Cortex of kidney (tissue), 1 donor: ENCODE measurements at places on chromosomes 12 and 14.

GRCh38 chr12:67302162-67302561, 33.0 kb downstream of the CAND1 start:
- no peak for DNase-seq

- DNase-seq, result no peak
These were observed 25.3 kb downstream of the AK7 start for GRCh38 chr14:96417254-96417653.

DNA sequence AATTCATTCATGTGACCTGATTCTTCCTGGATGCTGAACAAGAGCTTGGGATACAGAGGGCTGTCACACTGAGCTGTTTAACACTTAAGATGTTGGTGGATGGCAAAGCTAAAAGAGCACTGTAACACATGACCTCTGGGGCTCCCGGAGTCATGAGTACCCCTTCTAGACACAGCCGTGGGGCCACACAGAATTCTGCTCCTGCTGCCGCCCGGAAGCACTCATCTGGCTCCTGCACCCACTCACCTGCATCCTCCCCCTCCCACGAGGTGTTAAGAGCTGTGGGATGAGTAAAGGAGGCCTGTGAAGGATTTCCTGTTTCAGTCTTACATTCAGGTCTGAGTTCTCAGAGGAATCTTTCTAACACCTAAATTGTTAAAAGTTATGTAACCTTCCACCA, 78.0 kb upstream of the SSTR1 start:
- DNase-seq, result no peak

- DNase-seq, result no peak
These were observed 22.9 kb downstream of the SPTLC2 start for GRCh38 chr14:77593501-77593961.

- no peak for DNase-seq
These were observed 13.9 kb upstream of the KRT8 start for GRCh38 chr12:52918784-52919183.

GRCh38 chr14:72708708-72709475, 185.0 kb downstream of the DPF3 start:
- no peak for DNase-seq

DNA sequence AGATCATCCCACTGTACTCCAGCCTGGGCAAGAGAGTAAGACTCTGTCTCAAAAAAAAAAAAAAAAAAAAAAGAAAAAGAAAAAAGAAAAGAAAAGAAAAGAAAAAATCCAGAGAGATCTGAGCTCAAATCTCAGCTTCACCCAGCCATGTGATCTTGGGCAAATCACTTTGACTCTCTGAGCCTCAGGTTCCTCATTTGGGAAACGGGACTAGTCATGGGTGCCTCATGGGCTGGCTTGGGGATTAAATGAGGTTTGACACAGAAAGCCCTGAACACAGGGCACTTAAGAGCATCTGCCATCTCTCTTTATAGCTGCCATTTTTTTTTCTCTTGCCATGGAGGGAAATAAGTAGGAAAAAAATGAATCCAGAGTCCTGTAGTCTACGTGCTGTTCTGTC, 86.2 kb upstream of the MYL2 start:
- DNase-seq, result no peak
